ENCODE measurements at places on chromosomes 3 and 15.

DNA sequence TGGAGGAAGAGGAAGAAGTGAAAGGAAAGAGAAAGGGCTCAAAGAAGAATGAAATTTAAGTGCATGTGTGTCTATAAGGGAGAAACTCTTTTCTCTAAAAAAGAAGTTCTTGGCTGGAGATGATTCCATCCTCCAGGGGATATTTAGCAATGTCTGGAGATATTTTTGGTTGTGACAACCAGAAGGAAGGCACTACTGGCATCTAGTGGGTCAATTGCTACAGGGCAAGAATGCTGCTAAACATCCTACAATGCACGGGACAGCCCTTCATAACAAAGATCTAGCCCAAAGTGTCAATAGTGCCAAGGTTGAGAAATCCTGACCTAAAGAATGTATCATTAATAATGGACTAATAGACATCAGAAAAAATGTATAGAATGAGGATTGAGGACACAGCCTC, 57.4 kb upstream of the ST3GAL6 start:
- no peak for DNase-seq

- peak; percentile 41 for DNase-seq
Observed at GRCh38 chr3:16842272-16843270, 42.2 kb upstream of the PLCL2 start.

- no peak for DNase-seq
Observed at GRCh38 chr3:141863491-141863890, 13.0 kb upstream of the ATP1B3 start.

DNA sequence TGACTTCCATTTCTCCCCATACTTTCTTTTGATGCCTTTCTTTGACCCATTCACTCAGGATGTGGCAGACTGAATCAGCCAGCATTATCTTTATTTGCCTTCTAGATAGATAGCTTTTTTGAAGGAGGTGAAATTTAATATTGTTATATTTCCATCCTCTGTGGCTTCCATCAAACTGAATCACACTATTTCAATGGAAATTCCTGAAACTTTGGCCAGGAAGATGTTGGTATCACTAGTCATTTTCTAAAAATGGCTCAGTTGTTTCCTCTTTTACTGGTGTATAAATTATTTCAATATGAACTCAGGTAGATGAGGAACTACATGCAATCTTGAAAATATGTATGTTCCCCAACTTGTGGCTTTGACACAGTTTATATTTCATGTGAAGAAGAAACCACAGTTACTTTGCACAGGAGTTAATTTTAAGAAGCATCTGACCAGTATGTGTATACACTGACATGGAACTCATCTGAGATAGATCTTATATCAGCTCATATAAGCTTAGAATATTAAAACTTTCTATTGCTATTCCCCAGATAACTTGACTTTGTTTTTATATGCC, 248.3 kb downstream of the CGGBP1 start:
- no peak for DNase-seq

GRCh38 chr3:118369892-118370491, 664.7 kb downstream of the IGSF11 start:
- DNase-seq, result no peak

GRCh38 chr15:88529021-88529630, 17.4 kb downstream of the DET1 start:
- DNase-seq, result no peak

GRCh38 chr3:119148493-119149180, 2.7 kb downstream of the TEX55 start:
- DNase-seq, result no peak

GRCh38 chr15:57343498-57343897, 32.8 kb upstream of the CGNL1 start:
- no peak for DNase-seq

DNA sequence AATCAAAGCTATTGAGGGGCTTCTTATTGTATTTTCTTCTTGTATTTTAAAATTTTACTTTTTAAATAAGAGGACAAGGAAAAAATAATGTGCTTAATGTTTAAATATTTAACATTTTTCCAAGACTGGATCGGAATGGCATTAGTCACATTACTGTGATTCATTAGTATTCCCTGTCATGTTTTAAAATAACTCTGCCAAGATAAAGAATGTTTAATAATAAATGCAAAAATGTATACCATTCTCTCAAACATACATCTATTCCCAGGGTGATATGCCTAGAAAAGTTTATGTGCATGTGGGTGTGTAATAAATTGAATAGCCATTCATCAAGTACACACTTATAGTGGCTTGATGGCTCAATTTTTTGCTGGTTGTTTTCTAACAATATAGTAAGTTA, 936.1 kb downstream of the PLOD2 start:
- no peak for DNase-seq

DNA sequence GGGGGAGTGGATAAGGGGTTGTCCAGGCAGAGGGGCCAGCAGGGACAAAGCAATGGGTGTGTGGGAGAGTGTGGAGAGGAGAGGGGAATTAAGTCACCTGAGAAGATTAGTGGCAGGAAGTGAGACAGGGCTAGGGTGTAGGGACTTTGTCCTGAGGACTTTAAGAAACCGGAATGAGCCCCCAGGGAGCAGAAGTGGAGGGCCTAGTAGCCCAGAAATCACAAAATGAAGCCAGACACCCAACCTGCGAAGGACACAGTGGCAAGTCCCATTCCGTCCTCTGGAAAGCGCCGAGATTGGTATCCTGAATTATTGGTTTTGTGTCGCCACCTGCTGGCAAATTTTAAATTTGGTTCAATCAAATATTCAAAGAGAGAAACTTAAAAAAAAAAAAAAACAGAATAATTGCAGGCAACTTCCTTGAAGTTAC, 78.0 kb upstream of the SLC25A36 start:
- no peak for DNase-seq

GRCh38 chr3:64656544-64656943, 31.3 kb downstream of the ADAMTS9 start:
- no peak for DNase-seq

DNA sequence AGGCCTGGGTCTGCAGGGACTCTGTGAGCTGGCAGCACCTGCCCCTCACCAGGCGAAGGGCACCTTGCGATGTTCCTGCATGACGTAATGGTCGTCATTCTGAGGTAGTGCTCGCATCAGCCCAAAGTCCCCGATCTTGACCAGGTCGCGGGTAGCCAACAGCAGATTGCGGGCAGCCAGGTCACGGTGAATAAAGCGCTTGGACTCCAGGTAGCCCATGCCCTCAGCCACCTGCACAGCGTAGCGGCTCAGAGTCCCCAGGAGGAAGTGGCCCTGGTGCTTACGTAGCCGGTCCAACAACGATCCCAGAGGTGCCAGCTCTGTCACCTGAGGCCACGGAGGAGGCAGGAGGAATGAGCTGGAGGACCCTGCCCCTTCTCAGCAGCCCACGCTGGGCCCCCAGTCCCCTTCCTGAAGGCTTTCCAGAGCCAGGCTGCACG, 26.3 kb downstream of the TNK2 start:
- no peak for DNase-seq

- DNase-seq, result no peak
Observed at GRCh38 chr3:175410251-175410650, 551.1 kb downstream of the NAALADL2 start.

- no peak for DNase-seq
Observed at GRCh38 chr3:141124715-141125114, 73.6 kb downstream of the SPSB4 start.

DNA sequence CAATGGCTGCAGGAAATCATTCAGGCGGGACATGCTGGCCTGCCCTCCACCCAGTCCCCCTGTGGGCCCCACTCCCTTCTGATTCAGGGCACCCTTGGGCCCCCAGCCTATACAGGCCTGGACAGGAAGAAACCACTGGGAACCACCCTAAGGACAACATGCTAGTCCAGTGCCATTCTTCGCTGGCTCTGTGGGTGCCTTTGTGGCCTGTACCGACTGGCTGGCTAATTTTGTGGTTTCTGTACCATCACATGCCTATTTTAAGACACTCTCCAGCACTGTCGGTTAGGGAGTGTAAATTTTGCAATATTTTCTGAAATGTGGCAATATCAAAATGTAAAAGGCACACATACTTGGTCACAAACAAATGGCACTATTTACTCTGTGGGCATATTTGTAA, 61.4 kb upstream of the POLG start:
- DNase-seq, result no peak

GRCh38 chr15:73584699-73585420, 48.3 kb downstream of the NPTN start:
- no peak for DNase-seq

GRCh38 chr3:114234745-114235144, 2.6 kb downstream of the ZNF80 start:
- no peak for DNase-seq

DNA sequence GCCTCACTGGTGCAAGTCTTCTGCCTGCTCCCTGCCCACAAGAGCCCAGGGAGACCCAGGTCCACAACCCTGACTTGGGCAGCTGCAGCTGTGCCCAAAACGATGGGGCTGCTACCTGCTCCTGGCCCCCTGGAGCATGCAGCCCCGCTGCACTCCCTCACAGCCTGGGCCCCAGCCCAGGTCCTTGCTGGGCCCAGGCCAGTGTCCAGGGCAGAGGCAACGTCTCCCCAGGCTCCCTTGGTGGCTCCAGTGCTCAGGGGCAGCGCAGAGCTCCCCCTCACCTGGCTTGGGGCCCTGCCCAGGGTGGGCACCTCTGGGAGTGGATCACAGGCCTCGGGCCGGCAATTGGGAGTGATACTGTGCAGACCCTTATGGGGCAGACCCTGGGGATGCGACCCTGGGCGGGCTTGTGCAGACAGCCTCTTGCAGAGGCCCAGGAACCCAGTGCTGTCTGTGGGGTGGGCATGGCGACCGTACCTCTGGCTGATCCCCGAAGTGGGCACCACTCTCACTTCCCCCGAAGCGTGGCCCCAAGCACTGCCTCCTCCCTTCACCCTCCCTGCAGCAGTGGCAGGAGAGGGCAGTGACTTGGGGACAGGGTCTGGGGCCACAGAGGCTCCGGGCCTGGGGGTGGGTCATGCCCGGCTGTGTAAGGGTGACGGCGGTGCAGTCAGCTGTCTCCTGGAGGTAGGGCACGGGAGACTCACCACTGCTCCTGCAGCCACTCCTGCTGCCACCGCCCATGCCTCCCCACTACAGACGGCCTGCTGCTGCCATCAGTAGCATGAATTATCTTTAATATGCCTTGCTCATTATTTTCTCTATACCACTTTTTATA, 255.9 kb downstream of the DOCK3 start:
- DNase-seq, result no peak

- no peak for DNase-seq
Observed at GRCh38 chr3:72818905-72819304, 29.3 kb downstream of the SHQ1 start.

DNA sequence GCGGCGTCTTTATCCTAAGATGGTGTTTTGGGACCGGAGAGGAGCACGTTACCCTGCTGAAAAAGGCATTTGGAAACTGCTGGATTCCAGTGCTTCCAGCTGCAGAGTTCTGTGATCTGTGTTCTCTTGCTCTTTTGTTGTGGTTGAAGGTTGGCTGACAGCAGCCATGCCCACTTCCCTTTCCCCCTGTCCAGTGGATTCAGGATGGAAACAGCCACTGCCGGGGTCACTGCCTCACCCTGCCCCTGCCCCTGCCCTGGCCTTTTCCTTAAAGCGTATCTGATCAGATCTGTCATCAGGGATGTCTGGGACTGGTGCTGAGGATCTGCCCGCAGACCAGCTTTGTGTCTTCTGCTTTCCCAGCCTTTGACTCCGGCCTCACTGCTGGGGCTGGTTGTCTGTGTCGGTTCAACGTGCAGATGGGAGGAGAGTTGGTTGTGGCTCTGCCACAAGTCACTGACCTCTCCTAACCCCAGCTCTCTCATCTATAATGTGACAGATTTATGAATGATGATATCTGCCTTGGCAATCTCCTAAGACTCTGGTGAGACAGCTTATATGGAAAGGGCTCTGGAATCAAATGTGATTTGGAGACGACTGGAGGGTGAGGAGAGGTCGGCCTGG, 219.4 kb upstream of the BHLHE40 start:
- DNase-seq, result no peak

DNA sequence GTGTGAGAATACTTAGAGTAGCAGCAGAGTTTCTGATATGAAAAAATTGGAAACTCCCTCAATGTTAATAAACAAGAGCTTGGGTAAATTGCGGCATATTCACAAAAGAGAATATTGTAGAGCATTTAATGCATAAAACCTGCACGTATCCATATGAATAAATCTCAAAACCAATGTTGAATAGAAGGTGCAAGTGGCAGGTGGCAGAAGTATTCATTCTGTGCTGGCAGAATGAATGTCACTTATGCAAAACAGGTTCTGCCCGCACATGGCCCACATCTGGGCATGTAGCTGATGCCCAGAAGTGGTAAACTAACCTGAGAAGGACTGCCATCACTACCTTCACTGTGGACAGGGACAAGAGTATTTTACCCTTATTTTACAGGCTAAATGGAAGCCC, 14.1 kb upstream of the PRSS50 start:
- no peak for DNase-seq

DNA sequence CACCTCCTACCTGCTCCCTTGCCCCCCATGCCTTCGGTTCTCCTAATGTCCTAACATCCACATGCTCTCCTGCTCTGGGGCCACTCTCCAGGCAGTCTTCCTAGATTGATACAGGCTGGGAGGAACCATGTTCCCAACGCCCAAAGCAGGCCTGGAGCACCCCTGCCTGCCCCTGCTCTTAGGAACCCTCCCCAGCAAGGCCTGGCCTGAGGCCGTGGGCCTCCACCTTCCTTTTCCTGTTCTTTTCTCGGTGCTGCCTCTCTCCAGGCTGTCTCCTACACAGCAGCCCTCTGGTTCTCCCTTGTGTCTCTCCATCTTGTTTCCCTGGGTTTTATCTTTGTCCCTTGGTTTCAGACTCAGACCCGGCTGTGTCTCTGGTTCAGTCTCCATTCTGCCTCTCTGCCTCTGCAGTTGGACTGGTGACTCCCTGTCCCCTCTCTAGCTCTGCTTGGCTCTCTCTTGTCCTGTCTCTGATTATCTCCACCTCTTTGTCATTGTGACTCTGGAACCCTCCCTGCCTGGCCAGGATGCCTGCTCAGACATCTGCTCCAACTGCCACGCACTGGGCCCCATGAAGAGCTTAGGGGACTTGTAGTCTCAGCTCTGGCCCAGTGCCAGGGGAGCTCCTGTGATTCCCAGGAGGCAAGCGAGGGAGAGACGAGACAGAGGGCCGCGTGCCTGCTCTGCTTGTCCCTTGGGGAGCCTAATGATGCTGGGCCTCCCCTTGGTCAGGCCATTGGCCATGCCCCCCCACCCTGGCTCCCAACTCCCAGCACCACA, 26.0 kb upstream of the RPL29 start:
- DNase-seq, result no peak

- no peak for DNase-seq
Observed at GRCh38 chr3:53164911-53165310, 3.9 kb downstream of the PRKCD start.

GRCh38 chr15:22992024-22992326, 11.8 kb upstream of the CYFIP1 start:
- no peak for DNase-seq

- no peak for DNase-seq
Observed at GRCh38 chr3:10933021-10933420, 59.5 kb upstream of the SLC6A1 start.

Measured in stimulated activated CD4-positive, alpha-beta T cell treated with anti-CD3 and anti-CD28 coated beads, Interleukin-1b, Interleukin-23, amount 100 ng/mL, for 1 hour (primary cell).